ENCODE measurements at places on chromosomes 7 and 10. TPM values are rescaled to one million over a fixed set of nuclear protein-coding genes. Genes with fewer than 3 reads are reported as not detected.

- DNase-seq = no peak
Measured at GRCh38 chr7:92811158-92811557, 25.2 kb downstream of the CDK6 start.

GRCh38 chr7:57203161-57203791 lies 71.0 kb upstream of the ZNF479 start:
- no peak for DNase-seq

- DNase-seq = no peak
Measured at GRCh38 chr10:92699518-92700381, 10.0 kb downstream of the HHEX start.

DNA sequence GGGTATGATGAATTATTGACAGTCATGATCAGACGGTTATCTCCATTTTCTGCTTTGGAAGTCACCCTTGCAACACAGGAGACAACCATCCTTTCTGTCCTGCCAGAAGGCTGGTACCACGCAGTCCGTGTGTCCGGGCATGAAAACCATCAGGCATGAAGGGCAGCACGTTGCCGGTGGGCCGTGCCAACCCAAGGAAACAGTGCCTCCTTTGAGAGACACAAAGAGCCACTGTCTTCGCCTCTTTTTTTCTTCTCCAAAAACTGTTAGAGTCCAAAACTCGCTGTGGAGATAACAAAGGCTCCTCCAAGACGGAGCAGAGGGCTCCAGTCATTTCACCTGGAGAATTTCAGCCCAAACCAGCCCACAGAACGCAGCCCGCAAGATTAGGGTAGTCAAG lies 60.4 kb upstream of the ARHGAP21 start:
- DNase-seq = no peak

GRCh38 chr10:89684604-89685003 lies 16.8 kb upstream of the KIF20B start:
- no peak for DNase-seq

GRCh38 chr10:89091496-89091895 lies 100.9 kb downstream of the FAS start:
- DNase-seq = no peak

GRCh38 chr7:149524394-149524793 lies 26.8 kb upstream of the ZNF746 start:
- DNase-seq = no peak

The EMX2 gene
- polyA plus RNA-seq = 1.1 TPM

The FAM25G gene
- not detected for polyA plus RNA-seq

The C7orf33 gene
- not detected for polyA plus RNA-seq

The WDR91 gene
- polyA plus RNA-seq = 4.0 TPM

All from psoas muscle (tissue), 8 donors.